ENCODE measurements at places on chromosomes 4 and X.

GRCh38 chrX:108001218-108001814, 19.1 kb upstream of the TEX13B start:
- peak; percentile 25 for DNase-seq

DNA sequence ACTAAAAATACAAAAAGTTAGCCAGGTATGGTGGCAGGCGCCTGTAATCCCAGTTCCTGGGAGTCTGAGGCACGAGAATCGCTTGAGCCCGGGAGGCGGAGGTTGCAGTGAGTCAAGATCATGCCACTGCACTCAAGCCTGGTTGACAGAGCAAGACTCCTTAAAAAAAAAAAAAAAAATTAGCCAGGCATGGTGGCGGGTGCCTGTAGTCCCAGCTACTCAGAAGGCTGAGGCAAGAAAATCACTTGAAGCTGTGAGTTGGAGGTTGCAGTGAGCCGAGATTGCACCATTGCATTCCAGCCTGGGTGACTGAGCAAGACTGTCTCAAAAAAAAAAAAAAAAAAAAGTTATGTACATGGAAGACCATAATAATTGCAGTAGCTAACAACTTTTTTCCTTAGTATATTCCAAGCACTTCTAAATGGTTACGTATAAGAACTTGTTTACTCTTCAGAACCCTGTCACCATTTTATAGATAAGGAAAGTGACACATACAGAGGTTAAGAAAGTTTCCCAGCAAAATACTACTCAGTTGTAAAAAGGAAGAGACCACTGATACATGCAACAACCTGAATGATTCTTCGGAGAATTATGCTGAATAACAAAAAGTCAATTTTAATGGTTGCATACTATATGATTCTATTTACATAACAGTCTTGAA, 24.5 kb downstream of the RUFY3 start:
- no peak for DNase-seq

GRCh38 chr4:144403893-144404292, 242.1 kb upstream of the HHIP start:
- no peak for DNase-seq

- DNase-seq = no peak
Observed at GRCh38 chr4:114286262-114286810, 306.9 kb upstream of the ARSJ start.

DNA sequence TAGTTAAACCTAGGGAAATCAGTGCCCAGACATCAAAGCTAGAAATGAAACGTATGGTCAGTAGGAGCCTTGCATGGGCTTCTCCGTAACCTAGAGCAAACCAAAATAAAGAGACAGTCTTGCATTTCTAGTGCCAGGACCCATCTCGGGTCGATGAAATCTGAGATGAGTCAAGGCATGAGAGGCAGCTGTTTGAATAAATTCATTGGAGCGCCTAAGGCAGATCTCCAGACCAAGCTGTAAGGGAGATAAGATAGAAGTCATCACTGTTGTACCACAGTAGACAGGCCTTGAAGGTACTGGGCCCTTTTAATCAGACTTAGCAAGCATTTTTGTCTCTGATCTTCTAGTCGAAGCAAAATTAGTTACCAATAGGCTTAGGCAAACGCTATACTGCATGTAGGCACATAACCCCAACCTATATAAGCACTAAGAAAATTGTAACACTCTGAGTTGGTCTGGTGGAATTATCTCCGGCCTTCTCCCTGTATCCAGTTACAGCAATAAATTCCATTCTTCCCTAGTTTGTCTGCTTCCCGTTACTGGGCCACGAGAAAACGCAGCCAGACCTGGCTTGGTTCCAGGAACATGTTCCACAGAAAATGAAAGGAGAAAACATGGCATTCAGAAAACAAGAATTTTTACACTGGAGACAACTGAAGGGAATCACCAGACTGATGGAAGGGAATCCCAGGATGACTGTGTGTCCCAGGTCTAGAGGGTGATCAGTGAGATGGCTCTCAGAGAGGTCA, 21.1 kb upstream of the PAPSS1 start:
- DNase-seq = no peak

DNA sequence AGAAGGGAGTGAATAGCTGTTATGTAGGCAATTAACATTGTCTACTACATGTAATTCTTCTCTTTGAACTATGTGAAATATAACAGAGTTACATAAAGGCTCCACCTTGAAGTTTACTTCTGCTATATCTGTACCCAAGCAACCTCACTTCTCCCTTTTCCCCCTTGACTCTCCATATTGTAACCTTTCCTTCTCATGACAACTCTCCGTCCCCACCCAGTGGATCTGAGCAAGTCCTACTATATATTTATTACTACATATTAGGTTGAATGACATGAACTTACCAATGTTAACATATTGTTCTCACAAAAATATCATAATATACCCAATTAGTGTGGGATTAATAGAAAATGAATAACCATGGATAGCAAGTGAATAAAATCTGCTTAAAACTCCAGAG, 93.2 kb upstream of the ATP8A1 start:
- DNase-seq = no peak

DNA sequence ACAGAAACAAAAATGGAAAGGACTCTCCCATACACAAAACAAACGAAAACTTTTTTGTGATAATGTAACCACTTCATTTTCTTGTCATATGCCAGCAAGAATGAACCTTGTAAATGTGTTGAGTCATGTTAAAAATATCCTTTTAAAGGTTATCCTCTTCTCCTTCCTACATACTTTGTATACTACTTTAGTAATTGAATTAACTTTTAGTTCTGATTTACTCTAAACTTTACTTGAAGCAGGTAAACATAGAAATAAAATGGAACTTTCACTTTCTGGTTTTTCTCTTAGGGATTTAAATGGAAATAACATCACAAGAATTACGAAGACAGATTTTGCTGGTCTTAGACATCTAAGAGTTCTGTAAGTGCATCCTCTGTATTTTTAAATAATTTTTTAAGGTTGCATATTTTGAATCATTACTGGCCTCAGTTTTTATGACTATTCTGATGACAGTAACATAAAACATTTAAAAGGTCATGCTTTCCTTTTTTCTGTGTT, 4.7 kb downstream of the SLIT2 start:
- no peak for DNase-seq

GRCh38 chr4:99863804-99864203, 30.4 kb downstream of the LAMTOR3 start:
- peak; percentile 23 for DNase-seq

DNA sequence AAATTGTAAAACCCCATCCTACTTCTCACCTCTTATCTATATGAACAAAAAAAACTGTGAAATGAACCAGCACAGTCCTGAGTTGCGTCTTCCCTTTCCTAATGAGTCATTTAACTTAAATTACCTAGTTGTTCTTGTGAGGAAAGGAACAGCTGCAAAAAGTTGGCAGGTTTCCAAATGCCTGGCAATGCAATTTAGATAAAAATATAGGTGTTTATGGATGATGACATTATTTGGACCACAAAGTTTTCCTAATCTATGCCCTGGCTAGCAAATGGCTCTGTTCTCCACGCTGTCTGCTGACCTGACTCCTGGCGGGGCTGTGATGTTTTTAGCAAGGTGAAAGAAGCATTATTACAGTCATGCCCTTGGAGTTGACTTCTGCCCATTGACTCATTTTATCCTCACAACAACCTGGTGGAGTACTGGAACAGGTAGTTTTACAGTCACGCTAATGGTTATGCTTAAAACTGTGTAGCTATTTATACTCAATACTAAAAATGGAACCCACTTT, 29.8 kb upstream of the RELL1 start:
- DNase-seq = peak; percentile 40

DNA sequence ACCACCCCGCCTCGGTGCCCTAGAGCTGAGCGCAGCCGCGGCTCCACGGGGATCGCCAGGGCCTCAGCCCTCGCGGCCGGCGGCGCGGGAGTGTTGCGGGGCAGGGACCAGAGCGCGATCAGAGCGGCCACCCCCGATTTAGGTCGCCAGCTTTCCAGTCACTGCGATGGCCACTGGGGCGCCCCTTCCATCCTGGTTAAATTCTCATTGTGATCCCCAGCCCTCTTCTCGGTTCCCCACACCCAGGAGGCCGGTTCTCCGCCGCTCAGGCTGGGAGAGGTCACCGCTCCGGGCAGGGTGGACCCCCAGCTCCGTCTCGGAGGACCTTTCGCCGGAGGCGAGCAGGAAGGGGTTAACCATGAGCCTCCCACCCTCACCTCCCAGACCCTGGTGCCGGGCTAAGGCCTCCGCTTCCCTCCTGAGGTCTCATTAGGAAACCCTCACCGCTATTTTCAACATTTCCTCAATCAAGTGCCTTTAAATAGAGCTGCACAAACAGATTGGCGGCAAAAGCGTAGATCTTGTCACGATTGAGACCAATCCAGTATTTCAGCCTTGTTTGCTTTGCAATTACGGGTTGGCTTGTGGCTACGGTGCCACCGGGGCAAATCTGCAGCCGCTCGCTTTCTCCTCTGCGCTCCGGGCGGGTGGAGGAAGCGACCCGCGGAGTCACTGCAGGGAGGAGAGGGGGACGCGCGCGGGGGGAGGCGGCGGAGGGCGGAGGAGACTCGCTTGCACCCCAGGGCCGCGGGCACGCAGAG, 8.3 kb upstream of the HAND2 start:
- no peak for DNase-seq

DNA sequence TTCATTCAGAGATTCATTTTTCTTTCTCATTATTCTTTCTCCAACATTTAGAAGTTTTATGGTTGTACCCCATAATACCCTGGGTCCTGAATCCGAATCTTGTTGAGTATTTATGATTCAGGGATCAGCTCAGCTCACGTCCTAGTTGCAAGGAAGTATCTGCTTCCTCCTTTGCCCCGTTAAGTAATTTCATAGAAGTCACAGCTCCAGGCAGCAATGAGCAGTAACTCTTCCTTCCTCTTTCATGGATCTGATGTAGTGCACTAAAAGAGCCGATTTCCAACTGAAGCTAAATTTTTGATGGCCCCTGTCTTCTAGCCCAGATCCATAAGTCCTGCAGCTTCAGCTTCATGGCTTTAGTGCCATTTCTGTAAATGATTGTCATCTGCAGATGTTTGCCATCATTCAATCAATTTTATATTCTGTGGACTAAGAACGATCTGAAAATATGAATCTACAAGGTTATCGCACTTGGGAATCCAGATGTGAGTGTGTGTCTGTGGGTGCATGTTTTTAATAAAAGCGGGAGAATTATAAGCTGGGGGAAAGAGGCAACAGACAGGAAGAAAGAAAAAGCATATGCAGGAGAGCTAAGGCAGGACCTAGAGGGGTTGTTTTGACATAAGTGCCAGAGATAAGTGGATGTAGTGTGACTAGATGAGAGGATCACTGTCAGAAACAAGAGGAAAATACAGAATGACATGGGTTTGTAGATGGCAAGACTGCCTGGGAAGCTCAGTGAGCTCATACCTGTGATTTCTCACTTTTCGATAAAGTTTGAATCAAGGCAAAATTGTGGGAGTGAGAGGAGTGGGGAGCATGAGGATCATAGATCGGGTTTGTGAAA, 17.5 kb downstream of the VEGFD start:
- no peak for DNase-seq

- DNase-seq = no peak
Observed at GRCh38 chr4:68287704-68288392, 42.4 kb upstream of the TMPRSS11B start.

DNA sequence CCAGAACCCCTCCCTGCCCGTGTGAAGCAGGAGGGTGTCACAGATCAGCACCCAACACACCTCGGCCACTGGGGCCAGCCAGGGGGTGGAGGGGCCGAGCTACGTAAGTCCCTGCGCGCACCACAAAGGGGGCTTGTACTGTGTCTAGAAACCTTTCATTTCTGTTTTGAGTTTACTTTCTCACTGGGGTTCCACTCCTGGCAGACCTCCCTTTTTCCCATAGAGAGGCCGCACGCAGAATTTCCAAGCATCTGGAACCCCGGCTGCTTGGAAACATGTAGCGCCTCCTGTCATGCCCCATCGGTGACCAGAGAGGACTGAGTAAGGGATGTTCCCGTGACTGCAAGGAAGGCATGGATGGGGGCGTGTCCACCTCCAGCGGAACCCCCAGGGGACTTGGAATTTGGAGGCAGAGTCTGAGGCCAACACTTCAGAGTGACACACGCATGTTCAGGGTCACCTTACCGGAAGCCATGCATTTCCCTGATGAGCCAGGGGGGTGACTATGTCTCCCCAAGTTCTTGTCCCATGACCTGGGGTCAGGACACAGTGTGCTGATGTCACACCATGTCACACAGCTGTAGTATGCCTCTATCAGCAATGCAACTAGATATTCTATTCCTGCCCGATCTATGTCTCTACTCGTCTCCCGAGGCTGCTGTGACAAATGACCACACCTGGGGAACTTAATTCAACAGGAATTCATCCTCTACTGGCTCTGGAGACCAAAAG, 105.3 kb downstream of the DHRSX start:
- DNase-seq = no peak

- no peak for DNase-seq
Observed at GRCh38 chr4:183099537-183100297, 660 bp downstream of the WWC2 start.

DNA sequence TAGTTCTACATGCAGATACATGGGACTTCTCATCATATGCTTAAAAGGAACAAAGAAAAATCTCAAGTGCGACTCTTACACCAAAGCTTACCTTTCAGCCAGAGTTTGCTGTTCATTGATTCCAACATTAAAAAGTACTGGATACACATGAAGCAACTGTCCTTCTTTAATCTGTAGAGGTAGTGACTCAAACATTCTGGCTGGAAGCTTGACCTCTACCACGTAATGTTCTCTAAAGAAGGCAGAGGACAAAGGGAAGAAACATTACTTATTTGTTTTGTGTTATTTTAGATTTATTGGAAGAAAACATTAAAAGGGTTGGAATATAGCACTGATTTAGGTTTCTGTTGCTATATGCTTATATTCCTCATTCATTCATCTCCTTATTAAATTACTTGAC, 476.1 kb downstream of the IL15 start:
- DNase-seq = no peak

GRCh38 chr4:85391071-85391470, 83.9 kb upstream of the ARHGAP24 start:
- DNase-seq = no peak

GRCh38 chrX:69102612-69103194, 62.5 kb downstream of the PJA1 start:
- no peak for DNase-seq

DNA sequence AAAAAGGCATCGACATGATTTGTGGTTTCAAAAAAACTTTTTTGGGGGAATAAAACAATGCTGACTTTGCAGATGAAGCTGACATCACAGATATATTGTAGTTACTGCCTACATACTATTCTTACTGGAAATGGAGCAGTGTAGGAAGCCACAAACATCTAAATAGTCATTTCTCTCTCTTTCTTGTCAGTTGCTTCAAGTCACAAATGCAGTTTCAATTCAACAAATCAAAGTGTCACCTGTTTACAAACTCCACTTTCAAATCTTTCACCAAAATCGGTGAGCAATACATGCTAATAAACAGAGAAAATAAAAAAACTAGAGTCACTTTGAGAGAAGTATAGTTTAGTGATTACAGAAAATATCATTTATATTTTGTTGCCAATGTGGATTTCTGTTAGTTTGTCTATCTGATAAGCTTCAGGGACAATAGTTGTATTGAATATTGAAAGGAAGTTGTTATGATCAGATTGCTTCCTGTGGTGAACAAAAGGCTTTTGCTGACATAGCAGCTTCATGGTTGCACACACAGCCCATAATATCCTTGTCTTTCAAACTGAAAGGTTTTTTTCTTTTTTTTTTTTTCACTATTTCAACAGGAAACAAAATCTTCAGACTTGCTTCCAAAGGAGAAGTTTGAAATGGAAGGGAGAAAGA, 49.7 kb upstream of the PTPN13 start:
- DNase-seq = no peak
